ENCODE measurements at places on chromosomes 7 and 10.

DNA sequence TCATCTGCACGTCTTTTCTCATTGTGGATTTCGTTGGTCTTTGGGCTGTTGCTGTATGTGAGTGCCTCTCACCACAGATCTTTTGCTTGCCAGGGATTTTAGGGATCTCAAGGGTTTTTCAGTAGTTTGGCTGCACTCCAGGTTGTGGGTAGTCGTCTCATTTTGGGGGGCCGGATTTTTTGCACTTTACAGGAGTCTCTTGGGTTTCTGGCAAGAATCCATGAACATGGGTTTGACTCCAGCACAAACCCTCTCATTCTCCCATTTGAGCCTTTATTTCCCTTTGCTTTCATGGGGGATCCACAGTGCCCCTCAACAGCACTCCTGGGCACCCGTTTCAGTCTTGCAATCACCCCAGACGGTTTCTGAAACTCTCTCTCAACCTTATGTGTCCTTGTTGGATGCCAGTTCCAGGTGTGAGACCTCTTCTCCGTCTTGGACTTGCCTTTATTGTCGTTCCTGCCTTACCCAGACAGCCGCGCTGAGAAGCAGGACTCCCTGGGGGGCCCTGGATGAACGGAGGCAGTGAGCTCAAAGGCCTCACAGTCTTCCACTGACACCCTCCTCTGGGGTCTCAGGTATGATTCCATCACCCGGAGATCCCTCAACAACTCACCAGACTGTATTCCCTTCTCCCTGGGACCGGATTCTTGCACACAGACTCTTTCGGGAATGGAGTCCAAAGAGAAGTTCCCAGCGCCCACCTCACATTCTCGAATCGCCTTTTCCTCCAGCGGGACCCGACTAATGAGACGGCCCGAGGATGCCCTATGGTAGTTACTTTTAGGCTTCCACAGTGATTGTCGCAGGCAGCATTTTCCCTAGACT, 18.8 kb upstream of the ZNF273 start:
- no peak for DNase-seq

DNA sequence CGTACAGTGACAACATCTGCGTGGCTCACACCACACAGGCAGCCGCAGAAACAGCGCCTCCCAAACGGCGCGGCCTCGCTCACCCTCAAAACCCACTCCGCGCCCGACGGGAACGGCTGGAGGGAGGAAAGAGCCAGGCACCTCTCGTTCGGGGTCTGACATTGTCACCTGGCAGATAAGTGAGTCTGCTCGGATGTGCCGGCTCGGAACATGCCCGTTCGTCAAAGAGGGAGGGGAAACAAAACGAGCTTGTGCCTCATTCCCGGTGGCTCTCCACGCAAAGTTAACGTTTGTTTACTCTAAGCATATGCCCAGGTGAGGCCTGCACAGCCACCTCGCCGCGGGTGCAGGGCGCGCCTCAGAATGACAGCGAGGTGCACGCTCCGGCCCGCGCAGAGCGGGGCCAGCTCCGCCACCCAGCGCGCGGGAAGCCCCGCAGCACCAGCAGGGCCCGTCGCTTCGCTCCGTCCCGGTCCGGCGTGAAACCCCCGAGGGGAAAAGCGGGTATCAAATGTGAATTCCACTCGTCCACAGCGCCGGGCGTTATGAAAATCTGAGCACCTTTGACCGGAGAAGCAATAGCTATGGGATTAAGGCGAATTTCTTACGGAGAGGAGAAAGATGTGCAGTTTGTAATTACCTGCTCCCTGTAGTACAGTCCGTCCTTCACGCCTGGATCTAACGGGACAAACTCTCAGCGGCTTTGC, 13.1 kb downstream of the CNPY1 start:
- no peak for DNase-seq

GRCh38 chr10:97593421-97593820, 3.9 kb downstream of the C10orf62 start:
- no peak for DNase-seq

GRCh38 chr10:98519841-98520240, 73.1 kb upstream of the HPS1 start:
- no peak for DNase-seq

DNA sequence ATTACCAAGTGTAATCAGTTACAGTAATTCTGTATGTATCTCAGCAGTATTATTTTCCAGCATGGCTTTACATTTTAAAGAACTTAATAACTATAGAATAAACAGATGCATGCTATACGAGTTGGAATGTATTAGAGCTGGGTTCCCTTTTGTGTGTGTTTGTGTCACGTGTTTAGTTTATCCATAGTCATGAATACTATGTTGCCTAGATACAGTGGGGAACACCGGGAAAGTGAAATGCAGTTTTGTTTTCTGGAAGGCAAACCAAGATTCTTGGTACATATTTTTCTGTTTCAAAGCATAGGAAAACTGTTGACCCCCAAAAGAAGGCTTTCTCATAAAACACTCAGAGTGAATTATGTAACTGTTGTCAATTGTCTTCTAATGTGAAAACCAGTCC, 119.0 kb downstream of the FANK1 start:
- no peak for DNase-seq

GRCh38 chr7:20665096-20665495, 49.6 kb downstream of the ABCB5 start:
- DNase-seq, result no peak

- DNase-seq, result no peak
Measured at GRCh38 chr7:130293521-130293920, 560 bp downstream of the CPA4 start.

DNA sequence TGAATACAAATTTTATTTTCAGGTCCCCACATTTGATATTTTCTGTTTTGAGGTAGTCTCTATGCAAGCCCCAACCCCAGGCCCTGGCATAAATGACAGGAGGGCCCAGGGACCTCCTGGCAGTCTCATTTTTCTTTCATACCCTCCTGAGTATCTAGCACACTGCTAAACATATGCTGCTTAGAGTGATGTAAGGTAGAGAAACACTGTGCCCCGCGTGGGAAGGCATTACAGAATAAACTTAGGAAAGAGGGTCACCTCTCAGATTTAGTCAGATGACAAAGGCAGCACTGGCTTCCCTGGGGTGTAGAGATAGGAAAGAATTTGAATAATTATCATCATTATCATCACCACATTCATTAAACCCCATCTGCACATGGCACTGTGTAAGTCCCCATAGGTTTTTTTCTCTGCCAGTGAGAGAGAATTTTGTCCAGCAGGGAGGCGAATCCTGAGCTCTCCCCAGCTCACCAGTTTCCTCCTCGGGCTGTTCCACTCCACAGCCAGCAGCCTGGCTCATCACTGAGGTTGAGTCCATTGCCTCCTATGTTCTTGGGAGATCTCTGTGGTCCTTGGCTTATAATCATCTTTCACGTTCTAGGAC, 507.3 kb upstream of the GALNT17 start:
- no peak for DNase-seq

GRCh38 chr7:2017481-2017891, 215.3 kb downstream of the MAD1L1 start:
- DNase-seq, result no peak

DNA sequence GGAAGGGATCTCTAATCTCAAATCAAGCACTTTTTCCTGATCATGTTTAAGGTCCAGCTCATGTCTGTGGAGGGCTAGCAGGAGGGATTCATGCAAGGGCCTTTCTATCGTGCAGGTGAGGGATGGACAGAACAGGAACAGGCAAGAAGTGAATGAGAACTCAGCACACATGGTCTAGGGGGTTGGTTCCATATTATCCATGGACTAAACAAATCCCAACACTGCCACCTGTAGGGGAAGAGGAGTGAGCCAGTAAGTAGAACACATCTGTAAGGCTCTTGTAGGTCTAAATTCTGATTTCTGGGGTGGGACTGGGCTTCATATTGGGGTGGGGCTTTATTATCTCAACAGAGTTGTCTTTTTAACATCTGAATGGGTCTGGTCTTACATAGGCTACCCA, 138.0 kb upstream of the TARP start:
- DNase-seq, result peak; percentile 16

Data from inflammatory macrophage treated with lipopolysaccharide for 1 hour (primary cell).